ENCODE measurements at places on chromosomes 16 and 17.
A peak's percentile ranks its signal among the peaks of the same experiment; 100 is the strongest.

- DNase-seq = no peak
Measured at GRCh38 chr16:78505036-78505435, 405.6 kb downstream of the WWOX start.

GRCh38 chr17:46841561-46842379, 9.6 kb upstream of the WNT9B start:
- DNase-seq = no peak

- DNase-seq = no peak
Measured at GRCh38 chr16:54928016-54928356, 2.7 kb upstream of the IRX5 start.

DNA sequence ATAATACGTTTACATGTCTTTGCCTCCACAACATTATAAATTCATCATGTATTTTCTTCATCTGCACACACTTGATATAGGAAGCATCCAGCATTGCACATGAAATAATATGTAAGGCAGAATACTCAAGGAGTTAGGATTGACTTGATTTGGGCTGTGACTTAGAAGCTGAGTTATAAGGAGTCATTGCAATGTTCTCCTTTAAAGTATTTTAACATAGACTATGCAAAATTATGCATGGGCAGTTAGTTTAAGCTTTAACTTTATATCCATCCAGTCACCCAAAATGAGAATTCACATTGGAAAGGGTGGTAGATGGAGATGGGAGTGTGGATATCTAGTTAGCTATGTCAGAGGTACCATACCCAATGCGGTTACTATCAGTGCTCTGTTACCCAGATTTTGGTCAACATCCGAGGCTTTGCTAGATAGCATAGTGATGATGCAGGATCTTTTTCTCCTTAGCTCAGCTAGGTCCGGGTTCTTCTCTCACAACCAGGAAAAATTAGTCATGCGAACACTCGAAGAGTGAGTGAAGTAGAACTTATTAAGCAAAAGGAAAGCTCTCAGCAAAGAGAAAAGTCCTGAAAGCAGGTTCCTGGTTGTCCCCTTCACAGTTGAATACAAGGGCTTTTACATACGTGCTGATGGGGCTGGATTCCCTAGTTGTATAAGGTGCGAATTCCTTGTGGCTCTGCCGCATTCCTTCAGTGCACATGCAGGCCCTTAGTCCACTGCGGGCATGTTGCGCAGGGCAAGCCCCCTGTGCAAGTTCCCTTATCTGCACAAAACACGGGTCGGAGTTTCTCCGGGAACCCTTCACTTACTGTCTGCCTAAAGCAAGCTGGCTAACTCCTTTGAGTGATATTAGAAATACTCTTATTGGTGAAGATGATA, 73.1 kb upstream of the FAM20A start:
- DNase-seq = no peak

DNA sequence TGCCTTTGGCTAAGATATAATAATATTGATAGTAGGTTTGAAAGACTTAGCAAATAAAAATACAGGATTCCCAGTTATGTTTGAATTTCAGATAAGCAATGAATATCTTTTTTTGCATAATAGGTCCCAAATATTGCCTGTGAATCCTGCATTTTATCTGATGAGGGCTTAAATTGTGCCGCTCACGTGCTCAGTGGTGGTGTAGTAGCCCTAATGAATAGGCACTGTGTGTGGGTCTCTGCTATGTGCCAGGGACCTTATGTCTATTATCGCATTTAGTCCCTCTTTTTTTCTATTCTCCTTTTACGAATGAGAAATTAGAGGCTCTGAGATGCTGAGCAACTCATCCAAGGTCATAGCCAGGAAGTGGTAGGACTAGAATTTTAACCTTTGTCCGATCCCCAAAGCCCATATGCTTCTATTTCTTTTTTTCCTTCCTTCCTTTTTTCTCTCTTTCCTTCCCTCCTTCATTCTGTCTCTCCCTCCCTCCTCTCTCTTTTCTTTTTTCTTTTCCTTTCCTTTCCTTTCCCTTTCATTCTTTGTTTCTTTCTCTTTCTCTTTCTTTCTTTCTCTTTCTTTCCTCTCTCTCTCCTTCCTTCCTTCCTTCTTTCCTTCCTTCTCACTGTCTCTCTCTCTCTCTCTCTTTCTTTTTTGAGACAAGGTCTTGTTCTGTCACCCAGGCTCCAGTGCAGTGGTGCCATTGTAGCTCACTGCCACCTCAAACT, 47.2 kb downstream of the RGS9 start:
- DNase-seq = no peak

GRCh38 chr17:14282726-14283125, 18.2 kb upstream of the HS3ST3B1 start:
- DNase-seq = no peak

- no peak for DNase-seq
Measured at GRCh38 chr16:27437946-27438345, 36.0 kb downstream of the IL21R start.

DNA sequence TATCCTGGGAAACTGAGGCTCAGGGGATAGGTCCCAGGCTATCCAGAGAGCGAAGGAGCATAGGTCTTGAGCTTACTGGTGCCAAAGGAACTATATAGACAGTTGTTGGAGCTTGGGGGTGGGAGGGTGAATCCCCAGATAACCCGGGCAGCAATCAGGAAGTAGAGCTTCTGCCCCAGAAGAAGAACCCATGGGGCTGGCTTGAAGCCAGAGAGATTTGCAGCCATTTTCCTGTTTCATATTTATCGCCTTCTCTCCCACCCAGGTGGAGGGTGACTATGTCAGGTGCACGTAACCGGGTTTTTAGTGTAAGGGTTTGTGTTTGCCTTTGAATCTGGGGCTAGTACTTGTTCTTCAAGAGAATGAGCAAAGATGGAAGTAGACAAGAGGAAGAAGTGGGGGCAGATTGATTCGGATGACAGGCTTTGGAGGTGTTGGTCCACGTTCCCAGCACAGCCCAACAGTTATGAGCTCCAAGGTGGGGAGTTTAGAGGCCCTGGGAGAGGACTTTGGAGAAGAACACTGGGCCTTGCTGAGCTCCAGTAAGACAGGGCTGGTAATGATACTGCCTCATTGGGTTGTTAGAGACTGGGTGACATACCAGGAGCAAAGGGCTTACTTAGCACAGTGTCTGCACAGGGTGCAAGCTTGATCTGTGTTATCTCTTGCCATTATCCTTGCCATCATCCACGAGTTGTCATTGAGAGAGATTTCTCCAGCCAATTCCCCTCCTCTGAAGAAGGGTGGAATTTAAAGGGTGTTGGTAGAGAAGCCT, 145.6 kb downstream of the CCDC182 start:
- no peak for DNase-seq

- DNase-seq = no peak
Measured at GRCh38 chr16:80656711-80657150, 115.9 kb downstream of the DYNLRB2 start.

DNA sequence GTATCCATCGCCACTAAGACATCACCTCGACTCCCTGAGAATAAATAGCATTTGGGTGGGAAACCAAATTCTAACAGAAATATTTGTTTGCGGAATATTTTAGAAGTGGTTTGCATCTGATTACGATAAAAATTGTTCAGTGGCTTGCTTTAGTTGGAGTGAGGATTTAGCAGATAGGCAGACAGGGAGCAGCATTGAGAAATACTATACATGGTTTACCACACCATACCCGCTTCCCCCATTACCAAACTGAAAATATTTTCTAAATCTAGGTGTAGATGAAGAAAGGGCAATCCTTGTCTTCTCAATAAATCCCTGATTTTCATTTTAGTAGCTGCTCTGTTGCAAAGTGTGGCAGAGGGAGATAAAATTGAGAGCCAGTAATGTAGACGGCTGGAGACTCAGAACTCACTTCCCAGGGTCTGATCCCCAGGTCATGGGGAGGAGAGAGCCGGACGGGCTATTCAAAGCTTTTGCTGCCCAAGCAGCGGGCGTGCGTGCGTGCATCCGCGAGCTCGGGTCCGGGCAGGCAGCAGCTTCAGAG, 808 bp upstream of the BAHCC1 start:
- DNase-seq = peak; percentile 23

DNA sequence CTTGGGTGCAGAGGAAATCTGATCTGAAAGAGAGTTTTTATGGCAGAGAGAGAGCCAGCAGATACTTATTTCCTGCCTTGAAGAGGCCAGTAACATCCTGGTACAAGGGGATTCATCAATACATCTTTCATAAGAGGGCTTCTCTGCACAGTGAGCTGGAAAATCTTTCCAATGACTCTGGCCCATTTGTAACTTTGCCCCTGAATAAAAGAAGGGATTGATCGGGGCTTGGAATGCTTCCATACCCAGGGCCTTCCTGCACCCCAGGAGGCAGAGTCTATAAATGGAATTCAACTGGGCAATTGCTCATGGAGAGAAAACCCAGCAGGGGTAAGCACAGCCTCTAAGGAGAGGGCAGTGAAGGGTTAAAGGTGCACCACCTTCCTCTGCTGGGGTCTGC, 163.3 kb downstream of the XYLT1 start:
- no peak for DNase-seq

DNA sequence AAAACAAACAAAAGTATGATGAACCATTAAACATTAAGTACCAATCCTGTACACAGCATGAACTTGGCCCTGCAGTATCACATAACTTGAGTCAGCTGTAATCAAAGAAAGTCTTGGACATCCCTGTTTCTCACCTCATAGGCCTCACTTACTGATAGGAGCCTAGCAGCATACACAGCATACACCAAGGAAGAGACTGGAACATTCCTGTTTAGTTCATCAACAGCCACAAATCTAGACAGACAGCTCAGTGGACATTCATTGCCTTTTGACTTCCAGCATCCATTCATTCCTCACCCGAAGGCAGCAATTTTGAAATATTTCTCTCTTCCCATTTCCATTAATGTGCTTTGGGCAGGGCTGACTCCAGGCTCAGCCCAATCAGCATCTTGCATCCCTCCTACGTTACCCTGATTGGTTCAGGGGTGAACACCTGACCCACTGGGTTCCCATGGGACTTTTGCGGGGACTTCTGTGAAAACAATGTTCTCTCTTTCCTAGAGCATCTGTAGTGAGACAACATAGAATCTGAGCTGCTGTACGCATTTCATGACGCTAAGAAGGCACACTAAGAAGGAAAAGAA, 336.7 kb upstream of the ZFHX3 start:
- DNase-seq = no peak

DNA sequence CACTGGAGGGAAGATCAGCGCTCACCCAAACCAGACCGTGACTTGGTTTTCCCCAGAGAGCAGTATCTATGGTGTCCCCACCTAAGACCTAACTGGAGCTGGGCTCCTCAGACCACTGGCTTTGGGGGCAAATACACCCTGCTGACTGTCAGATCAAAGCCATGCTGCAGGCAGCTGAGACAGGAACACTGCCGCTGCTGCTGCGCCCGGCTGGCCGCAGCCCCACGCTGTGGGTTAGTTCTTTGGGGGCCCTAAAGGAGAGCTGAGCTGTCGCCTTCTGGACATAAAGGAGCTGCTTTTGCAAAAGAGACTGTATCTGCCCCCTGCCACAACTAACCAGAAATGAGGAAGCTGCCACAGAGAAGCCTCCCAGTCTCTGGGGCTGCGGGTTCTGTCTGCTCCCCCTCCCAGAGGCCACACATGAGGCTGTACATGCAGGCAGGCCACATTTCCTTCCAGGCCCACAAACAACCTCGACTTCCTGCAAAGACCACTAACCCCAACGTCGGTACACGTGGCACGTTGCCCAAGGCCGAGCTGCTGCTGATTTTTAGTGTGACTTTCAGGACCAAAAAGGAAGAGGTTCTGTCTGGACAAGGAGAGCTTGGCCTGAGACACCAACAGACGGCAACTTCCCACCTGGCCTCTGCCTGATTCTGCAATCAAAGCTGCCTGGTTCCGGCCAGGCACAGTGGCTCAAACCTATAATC, 18.2 kb upstream of the ABR start:
- DNase-seq = peak; percentile 95

DNA sequence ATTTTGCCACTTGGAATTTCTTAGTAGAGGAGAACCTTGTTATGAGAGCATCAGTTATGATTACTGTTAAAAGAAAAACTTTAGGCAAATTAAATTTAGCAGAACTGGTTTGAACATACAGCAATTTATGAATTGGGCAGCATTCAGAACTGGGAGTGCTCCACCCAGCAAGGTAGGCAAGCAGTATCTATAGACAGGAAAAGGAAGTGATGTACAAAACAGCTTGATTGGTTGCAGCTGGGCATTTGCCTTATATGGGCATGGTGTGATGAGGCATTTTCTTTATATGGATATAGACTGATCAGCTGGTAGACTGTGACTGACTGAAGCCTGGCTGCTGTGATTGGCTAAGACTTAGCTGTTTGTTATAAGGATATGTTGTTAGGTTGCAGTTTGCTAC, 17.6 kb upstream of the CYLD start:
- DNase-seq = no peak

DNA sequence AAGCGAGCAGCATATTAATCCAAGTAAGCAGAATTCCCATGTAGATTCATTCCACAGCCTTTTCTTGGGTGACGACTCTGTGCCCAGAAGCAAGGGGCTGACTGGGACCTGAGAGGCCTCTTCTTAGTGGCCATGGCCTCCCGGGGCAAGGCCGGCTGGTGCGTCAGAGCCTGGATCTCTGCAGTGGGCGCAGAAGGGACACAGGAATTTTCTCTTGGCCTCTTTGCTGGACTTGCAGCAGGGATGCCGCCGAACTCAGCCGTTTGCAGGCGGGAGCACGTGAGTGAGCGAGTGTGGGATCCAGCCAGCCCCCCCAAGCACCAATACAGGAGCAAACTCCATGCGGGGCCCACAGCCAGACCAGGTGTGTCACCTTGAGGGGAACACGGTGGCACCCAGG, 151.8 kb downstream of the RPTOR start:
- no peak for DNase-seq

- DNase-seq = no peak
Measured at GRCh38 chr16:19389246-19389645, 28.4 kb upstream of the TMC5 start.

DNA sequence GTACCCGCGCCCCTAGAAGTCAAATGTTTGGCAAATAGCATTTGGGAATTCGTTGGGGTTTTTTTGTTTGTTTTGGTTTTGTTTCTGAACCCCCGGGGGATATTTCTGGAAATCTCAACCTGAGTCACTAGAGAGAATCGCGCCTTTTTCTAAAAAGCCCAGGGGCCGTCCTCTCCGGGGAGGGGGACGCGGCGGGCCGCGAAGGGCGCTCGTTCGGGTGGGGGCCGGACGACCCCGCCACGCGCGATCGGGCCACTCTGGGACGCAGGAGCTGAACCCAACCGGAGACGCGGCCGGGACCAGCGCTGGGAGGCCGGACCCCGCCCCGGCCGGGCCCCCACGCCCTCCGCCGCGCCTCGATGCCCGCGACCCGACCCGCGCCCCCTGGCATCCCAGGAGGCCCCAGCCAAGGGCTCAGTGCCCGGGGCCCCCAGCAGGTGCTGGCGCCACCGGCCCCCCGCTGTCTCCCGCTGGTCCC, 302 bp downstream of the LITAF start:
- DNase-seq = no peak

GRCh38 chr17:1030684-1031532, 34.0 kb downstream of the TIMM22 start:
- no peak for DNase-seq

DNA sequence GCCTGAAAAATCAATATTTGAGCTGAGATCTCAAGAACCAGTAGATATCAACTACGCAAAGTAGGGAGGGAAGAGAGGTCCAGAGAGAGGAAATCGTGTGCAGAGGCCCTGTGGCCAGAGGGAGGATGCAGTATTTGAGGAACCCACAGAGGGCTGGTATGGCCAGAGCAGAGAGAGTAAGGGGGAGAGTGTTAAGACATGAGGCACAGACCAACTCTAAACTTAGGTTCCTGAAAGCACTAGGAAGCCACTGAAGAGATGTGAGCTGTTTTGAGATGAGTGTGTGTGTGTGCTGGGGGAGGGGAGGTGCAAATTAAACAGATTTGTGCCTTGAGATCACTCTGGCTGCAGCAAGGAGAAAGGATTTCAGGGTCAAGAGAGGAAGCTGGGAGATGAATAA, 10.9 kb downstream of the SLC13A2 start:
- DNase-seq = no peak
